ENCODE measurements at places on chromosomes 6 and 20.

DNA sequence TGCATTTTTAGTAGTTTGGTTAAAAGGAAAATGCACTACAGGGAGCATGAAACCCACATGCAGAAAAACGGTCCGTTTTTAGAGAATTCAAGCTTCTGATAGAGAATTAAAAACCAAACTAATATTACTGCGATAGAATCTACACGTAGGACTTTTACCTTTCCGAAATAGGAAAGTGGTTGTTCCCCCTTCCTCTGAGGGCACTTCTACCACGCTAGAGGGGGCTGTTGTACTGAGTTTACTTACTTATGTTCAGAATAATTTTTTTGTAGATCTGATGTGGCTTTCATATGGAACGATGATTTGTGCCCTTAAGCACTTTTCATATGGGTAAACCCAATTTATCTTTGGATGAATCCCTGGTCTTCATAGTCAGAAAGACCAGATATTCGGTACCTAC, 264.3 kb upstream of the PLN start:
- DNase-seq = no peak

DNA sequence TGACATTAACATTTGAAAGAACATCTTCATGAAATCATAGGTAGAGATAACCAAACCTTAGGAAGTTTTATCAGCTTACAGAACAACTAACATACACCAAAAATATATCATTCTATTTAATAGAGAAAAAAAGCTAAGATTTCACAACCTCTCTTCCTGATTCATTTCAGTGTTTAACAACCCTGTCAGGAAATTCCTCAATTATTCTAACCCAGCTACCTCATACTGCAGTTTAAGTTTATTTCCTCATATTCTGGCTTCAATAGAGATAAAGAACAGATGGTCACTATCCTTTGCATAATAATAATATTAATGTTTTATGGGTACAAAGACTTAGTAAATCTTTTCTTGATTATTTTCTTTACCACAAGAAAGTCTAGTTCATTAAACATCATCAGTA, 112.9 kb upstream of the HSF2 start:
- no peak for DNase-seq

- DNase-seq = no peak
Measured at GRCh38 chr6:100426241-100426640, 38.5 kb downstream of the SIM1 start.

- no peak for DNase-seq
Measured at GRCh38 chr20:51945881-51946280, 143.6 kb upstream of the SALL4 start.

GRCh38 chr6:27251112-27251605, 3.7 kb downstream of the PRSS16 start:
- DNase-seq = peak; percentile 73

DNA sequence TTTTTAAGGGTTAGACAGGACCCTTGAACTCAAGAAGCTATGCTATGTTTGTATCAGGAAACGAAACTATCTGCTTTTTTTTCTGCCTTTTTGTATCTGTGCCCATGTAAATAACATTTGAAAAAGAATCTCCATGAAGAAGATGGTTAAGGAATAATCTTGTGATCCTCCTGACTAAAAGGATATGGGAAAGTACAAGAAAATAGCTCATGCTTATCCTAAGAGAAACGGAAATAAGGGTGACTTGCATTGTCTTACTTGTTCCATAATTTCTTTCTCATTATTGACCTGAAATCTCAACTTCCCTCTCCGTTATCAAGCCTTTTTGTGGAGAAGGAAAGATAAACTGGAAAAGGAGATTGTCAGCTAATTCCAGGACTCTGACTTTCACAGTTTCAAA, 5.9 kb upstream of the CFAP206 start:
- no peak for DNase-seq

DNA sequence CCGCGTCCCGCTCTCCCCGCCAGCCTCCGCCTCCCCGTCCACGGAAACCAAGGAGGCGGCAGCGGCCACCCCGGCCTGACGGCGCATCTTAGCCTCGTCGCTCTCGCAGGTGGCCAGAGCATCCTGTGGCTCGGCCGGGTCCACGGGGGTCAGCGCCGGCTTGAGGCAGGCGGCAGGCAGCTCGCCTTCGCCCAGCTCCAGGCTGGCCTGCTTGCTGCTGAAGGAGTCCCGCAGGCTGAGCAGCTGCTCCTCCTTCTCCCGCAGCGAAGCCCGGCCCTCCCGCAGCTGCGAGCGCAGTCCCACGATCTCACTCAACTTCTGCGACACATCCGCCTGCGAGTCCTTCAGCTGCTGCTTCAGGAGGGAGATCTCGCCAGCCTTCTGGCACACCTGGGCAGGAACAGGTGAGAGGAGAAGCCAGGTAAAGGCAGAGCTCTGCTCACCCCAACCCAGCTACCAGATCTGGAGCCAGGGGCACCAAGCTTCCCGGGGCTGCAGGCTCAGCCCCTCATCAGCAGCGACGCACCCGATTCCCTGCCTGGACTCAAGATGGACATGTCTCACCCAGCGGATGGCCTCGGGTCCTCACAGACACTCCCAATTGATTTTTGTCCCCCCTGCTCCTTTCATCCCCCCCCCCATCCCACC, 5.2 kb upstream of the FASTKD5 start:
- no peak for DNase-seq

DNA sequence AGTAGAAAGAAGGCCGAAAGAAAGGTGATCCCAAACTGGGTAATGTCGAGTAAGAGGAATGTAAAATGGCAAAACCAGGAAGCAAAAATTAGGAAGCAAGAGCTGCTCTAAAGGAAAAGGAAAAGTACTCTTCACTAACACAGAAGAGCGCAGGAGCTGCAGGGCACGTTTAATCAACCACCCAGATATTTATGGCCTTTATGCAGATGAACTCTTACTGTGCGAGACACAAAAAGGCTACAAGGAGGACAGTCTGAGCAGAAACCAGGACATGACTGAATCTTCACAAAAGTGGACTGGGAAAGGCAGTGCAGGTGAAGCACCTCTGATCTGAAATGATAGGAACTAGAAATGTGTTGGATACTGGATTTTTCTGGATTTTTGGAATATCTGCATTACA, 15.2 kb upstream of the PRR18 start:
- DNase-seq = no peak

GRCh38 chr20:61584851-61585250, 332.8 kb downstream of the CDH4 start:
- no peak for DNase-seq

GRCh38 chr20:4787069-4787468, 65.4 kb downstream of the PRND start:
- DNase-seq = no peak

- DNase-seq = no peak
Measured at GRCh38 chr20:57797401-57797800, 87.6 kb upstream of the PMEPA1 start.

- DNase-seq = peak; percentile 81
Measured at GRCh38 chr6:159104163-159104925, 59.6 kb upstream of the TAGAP start.

DNA sequence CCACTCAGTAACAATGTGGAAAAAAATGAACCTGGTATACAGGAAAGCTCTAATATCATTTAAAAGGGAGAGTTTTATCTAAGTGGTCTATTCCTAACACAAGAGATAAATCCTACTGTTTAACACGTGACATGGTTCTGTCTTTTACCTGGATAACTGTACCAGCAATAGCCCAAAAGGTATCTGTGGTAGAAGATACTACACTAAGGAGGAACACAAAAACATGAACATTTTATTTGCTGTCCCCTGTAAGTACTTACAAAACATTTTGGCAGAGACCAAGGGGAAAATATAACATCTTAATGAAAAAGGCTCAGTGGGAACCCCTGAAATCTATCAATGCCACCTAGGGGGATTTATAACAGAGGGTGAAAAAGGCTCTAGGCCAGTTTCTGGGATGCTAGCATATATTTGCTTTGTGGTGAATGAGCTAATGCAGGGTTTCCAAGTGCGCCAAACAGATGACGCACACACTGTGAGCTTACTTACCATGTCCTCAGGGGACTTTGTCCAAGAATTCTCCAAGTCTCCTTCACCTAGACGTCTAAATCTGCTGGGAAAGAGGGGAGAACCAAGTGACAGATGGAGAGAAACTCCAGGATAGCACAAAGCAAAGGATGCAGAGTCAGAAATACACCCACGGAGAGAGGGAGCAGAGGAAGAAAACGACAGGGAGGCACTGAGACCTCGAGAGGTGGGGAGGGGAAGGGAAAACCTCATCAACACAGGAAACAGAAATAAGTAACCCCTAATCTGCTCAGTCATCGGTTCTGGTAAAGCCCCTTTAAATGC, 147.9 kb upstream of the PRND start:
- DNase-seq = no peak

- DNase-seq = no peak
Measured at GRCh38 chr6:37618916-37619590, 78.6 kb downstream of the MDGA1 start.

- DNase-seq = no peak
Measured at GRCh38 chr20:25063546-25063945, 5.6 kb upstream of the ACSS1 start.

- no peak for DNase-seq
Measured at GRCh38 chr6:136024711-136025110, 173.2 kb downstream of the PDE7B start.

GRCh38 chr6:32076321-32076809, 32.8 kb downstream of the TNXB start:
- no peak for DNase-seq

DNA sequence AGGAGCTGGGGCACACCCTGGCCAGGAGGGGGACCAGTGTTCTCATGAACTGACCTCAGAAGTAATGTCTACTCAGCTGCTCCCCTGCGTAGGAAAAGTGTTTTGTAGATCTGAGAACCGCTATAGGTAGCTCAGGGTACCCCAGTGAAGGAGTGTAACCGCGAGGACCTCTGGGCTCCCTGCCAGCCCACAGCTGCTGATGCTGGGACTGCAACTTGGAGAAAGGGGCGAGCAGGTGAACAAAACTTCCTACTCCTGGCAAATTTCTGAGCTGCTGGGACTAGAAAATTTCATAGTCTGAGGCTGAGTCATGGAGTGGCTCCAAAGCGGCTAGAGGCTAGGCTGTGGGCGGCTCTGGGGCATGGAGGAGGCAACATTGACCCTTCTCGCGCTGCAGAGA, 51.9 kb downstream of the PYGB start:
- DNase-seq = no peak

DNA sequence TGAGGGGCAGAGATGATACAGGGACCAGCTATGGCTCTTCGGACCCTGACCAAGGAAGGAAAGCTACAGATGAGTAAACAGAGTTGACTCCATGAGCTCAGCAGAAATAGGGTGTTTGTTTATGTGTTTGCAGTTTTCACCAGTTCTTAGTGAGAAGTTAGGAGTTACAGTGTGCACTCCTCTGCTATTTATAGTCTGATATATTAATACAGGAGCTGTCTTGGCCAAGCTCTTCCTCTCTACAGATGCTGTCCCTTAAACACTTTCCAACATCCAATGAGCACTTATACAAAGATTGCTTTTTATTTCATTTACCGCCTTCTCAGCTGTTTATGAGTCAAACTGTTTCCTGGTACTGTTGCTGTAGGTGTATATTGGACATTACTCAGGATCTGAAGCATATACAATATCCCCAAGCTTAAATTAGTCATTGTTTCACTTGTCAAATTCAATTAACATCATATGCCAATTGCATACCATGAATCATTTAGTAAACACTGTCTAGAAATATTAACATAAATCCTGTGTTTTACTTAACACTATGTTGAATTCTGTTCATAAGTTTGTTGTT, 618.0 kb downstream of the PRKN start:
- DNase-seq = no peak

DNA sequence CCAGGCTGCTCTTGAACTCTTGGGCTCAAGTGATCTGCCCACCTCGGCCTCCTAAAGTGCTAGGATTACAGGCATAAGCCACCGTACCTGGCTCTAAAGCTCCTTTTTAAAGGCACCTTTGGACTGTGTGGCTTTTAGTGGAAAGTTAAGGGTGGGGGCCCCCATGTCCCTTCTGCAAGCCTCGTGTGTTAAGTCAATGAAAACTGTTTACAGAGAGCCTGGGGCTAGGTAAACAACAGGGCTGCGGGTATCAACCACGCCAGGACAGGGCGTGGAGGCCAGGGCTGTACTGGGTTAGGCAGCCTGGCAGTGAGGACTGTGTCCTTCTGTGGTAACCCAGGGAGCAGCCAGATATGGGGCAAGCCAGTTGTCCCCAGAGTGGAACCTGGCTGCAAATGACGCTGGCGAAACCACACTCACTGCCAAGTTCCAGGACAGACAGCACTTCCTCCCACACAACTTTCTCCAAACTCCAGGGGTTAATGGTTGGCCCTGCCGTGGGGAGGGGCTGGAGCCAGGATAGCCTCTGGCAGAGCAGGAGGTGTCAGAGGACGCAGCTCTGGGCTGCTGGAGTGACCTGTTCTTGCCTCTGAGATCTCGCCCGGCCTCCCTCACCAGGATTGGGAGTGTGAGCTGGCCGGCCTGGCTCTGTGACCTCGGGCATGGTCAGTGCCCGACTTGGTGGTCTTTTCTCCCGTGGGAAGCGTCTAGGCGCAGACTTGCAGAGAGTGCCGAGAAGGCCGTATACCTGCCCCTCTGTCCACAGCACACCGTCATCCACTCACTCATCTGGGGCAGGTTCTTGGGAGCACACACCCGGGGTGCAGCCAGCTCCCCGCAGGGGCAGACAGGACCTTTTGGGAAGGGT, 3.2 kb downstream of the SLC17A9 start:
- DNase-seq = no peak

- no peak for DNase-seq
Measured at GRCh38 chr6:85966828-85967227, 324.1 kb upstream of the SYNCRIP start.

DNA sequence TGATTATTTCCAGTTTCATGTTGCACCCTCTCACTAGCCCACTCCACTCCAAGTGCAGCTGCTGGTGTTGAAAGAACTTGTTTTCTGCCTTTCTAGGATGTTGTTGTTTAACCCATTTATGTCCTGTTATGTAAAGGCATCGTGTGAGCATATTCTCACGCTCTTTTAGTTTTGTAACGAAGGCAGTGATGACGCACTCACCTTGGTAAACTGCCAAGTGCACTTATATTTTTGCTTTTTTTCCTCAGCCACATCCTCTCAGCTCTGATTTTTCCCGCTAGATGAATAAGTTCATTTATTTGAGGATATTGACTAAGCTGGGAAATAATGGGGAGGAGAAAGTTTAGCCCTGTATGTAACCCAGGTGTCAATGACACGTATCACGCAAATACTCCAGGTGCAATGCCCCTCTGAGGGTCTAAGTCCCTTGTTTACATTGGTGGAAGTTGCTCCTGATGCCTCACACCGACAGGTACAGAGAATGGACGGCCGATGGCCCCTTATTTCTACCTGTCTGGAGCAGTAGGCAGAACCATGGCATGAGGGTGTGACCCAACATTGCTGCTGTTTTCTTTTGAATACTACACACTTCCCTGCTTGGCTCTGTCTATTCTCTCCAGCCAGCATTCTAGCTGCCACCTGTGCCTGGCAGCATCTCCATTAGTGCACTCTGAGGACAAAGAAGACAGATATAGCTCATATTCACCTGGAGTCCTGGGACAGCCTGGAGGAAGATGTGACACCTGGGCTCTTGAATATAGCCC, 132.7 kb upstream of the SLC24A3 start:
- DNase-seq = no peak

- no peak for DNase-seq
Measured at GRCh38 chr6:108687921-108688320, 127.2 kb downstream of the FOXO3 start.

Measured in D721Med (cell line).